ENCODE measurements at places on chromosomes 5 and 9.

DNA sequence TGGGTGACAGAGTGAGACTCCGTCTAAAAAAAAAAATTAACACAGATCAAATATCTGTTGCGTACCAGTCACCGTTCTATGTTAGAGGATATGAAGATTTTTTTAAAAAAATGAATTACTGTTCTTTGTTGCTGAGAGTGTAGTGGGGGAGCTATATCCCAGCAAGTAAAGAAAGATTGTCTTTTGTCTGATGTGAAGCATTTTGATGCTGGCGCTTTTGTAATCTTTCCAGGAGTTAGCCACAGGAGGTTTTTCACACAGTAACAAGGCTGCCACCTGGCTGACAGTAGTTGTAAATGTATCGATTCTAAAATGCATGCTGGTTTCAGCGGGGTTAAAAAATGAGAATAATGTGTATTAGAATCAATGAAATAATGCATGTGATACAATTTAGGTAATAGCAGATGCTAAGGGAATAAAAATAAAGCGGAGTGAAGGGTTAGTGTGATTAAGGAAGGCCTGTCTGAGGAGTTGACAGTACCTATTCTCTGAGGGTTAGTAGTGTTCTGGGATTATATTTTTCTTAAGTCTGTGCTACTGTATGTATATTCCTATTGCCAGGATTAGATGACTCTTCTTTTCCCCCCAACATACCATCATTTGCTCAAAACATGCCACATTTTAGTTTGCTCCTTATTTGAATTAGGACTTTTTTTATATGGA, 3.4 kb downstream of the LMNB1 start:
- no peak for DNase-seq

- no peak for DNase-seq
Observed at GRCh38 chr5:176501333-176501732, 35.9 kb downstream of the RNF44 start.

DNA sequence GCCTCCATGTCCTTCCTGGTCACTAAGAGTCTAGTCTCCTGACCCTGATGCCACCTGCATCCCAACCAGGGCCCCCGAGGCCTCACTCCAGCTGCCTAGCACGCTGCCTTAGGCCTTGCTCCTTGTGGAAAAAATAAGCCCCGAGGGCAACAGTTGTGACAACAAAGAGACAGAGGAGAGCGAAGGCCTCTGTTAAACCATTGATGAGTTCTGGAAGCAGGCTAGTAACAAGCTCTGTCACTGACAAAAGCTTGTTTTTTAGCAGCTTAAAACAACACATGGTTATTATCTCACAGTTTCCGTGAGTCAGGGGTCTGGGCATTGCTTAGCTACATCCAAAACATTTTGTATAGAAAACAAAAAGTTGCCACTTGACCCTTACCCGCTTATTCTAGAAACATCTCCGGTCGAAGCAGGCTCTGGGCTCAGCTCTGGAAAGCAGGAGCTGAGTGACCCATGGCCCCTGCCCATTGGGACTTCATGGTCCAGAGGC, 48.2 kb upstream of the TBC1D2 start:
- DNase-seq: no peak

DNA sequence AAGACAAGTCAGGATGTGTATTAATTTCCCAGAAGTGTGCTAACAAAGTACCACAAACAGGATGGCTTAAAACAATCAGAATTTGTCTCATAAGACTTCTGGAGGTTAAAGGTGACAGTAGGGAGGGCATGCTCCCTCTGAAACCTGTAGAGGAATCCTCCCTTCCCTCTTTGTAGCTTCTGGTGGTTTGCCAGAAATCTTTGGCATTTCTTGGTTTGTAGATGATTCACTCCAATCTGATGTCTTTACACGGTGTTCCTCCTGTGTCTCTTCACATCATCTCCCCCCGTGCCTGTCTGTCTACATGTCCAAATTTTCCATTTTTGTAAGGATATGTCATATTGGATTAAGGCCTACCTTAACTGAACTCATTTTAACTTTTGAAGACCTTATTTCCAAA, 471.5 kb downstream of the ZNF608 start:
- DNase-seq: no peak

- no peak for DNase-seq
Observed at GRCh38 chr5:74613283-74613682, 27.2 kb downstream of the ENC1 start.

DNA sequence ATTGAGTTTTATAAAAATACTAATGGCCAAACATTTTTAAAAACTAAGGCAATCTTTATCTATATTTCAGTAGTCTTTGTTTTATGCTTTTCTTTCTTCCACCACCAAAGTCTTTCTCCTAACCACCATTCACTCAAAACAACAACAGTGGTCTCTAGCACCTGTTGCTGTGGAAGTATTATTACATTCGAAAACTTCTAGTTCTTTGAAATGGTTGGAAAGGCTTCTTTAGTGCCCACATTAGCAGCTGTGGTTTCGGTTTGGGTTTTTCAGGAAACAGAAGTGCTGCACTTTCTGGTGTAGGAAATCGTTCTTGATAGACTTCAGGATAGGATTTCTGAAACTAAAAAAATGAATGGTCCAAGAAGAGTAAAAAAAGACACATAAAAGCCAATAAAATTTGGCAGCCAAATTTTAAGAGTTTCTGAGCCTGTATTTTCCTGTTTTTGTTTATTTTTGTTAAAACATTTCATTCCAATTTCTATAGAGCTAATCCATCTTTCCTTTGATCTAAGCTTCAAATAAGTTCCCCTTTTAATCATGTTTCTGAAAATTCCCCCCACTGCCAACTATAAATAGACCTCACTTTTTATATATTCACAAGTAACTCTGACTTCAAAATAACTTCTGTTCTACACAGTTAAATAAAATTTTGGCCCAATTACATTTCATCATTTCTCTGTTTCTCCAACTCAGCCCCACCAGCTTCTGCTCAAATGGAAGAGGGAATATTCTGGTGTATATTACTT, 102.2 kb downstream of the DEPDC1B start:
- no peak for DNase-seq

GRCh38 chr9:35738186-35738585, 5.7 kb downstream of the CREB3 start:
- no peak for DNase-seq

DNA sequence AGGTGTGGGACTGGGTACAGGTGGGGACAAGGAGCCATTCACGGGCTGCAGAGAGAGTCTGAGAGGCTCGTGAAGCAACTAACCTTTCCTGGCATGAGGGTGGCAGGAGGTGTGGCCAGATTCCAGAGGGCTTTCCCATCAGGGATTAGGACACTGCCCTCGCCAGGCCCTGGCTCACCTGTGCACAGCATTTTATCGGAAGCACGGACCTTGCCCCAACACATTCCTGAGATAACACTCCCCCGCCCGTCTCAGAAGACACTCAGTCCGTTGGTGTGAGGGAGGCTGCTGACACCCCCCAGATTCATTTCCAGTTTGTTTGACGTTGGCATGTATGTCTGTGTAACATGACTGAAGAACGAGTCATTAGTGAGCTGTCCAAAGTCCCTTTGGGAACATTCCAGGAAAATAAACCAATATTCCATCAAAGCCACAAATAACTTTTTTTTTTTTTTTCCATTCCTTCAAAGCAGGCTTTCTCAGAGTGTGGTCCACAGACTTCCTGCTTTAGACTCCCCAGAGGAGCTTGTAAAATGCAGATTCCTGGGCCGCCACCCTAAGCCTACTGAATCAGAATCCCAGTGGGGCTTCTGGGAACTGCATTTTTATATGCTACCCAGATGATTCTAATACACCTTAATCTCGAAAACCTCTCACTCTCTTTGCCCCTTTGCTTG, 23.4 kb downstream of the WWC1 start:
- DNase-seq: no peak

GRCh38 chr5:38341056-38341455, 82.7 kb downstream of the EGFLAM start:
- no peak for DNase-seq

DNA sequence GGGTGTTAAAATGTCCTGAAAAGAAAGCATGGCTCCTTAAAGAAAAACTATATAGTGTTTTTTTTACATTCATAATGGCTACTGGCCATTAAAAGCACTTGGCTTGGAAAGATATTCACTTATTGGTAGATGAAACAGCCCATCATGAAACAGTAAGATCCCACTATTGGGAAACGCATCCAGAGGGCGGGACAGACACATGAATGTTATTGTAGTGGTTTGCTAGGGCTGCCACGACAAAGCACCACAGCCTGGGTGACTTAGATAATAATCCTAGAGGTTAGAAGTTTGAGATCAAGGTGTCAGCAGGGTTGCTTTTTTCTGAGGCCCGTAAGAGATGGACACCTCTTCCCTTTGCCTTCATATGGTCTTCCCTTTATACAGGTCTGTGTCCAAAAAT, 139.4 kb upstream of the ANKH start:
- DNase-seq: no peak

DNA sequence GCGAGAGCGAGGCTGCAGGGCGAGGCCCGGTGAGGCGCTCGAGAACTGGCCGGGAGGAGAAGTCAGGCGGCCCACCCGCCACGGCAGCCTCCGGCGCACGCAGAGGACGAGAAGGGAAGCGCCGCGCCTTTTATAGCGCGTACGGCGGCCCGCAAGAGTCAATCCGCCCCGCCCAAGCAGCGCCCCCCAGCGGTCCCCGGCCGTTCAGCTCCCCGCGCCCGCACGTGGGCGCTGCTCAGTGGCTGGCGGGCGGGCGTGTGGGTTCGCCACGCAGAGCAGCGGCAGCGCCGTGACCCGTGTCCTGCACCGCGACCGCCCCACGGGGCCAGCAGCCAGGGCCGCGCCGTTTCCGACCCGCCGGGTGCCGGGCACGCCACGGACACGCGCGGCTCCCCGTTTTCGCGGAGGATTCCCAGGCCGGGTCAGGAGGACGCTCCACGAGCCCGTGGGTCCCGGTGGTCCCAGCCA, 14.6 kb downstream of the LCN10 start:
- peak; percentile 97 for DNase-seq

- no peak for DNase-seq
Observed at GRCh38 chr5:103808464-103809106, 246.0 kb upstream of the NUDT12 start.

GRCh38 chr5:27124590-27124989, 86.2 kb upstream of the CDH9 start:
- DNase-seq: no peak

DNA sequence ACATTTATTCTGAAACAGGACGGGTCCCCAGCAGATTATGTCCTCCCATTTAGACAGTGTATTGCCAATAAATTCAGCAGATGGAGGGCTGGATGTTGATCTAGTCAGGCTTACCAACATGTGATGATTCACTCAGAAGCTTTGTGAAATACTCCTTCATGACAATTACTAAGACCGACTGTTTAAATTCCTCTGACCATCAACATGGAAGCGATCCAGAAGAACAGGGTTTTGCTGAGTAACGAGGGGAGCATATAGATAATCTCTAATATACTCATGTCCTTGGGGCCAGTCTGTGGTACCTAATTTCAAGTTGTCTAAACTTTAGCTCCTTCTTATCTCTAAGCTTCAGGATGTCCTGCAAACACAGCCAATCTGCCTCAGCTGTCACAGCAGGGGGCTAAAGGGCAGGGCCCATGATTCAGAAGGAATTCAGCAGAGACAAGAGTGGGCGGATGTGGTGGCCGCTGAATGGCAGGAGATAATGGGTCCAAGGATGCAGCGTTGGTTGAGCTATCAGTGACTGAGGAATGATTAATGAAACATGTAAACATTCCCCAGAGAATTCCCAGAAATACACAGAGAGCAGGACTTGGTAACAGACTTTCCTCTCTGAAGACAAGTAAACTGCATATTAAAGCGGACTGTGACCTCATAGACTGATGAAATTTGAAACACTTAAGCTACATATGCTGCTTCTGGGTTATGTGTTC, 109.4 kb downstream of the ANKRD55 start:
- DNase-seq: no peak

- no peak for DNase-seq
Observed at GRCh38 chr9:117826837-117827236, 122.6 kb downstream of the TLR4 start.

- DNase-seq: no peak
Observed at GRCh38 chr9:92036756-92037155, 78.5 kb downstream of the SPTLC1 start.

DNA sequence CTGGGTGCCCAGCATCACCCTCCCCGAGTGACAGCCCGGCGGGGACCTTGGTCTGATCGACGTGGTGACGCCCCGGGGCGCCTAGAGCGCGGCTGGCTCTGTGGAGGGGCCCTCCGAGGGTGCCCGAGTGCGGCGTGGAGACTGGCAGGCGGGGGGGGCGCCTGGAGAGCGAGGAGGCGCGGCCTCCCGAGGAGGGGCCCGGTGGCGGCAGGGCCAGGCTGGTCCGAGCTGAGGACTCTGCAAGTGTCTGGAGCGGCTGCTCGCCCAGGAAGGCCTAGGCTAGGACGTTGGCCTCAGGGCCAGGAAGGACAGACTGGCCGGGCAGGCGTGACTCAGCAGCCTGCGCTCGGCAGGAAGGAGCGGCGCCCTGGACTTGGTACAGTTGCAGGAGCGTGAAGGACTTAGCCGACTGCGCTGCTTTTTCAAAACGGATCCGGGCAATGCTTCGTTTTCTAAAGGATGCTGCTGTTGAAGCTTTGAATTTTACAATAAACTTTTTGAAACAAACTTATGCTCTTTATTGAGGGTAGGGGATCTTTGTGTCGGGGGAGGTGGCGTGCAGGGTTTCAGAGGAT, 1.3 kb downstream of the GADD45G start:
- peak; percentile 65 for DNase-seq

DNA sequence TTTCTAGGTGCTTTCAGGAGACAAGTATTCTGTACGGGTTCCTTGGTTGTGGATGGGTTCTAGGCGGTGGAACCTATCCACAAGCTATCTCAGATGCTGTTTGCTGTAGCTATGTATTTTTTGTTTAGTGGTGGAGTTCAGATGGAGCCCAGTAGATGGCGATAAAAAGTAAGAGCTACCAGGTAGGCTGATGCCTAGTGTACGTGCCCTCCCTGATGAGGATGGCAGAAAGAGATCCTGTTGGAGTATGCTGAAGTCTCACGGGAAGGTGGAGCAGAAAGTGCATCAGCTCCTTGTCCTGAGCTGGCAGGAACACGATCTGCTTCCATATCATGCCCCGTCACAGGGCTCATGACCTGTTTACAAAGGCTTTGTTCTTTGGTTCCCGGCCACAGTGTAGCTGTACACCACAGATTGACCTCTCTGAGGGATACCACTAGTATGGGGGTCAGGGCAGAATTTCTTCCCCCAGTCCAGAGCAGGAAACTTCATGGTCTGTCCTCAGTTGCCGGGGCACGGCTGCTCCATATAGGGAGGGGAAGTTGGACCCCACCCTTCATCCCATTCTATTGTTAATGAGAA, 12.6 kb upstream of the UGT3A2 start:
- no peak for DNase-seq

- no peak for DNase-seq
Observed at GRCh38 chr9:23850242-23850689, 24.2 kb upstream of the ELAVL2 start.

GRCh38 chr9:77793849-77794248, 145.7 kb upstream of the GNA14 start:
- no peak for DNase-seq

- no peak for DNase-seq
Observed at GRCh38 chr5:111486055-111486454, 26.3 kb downstream of the STARD4 start.

- no peak for DNase-seq
Observed at GRCh38 chr5:91499943-91500531, 116.9 kb upstream of the ARRDC3 start.
